NCI-H748 treated with DMSO at 0.1 percent for 48 hours (cell line): ENCODE measurements at places on chromosomes 4 and X.

DNA sequence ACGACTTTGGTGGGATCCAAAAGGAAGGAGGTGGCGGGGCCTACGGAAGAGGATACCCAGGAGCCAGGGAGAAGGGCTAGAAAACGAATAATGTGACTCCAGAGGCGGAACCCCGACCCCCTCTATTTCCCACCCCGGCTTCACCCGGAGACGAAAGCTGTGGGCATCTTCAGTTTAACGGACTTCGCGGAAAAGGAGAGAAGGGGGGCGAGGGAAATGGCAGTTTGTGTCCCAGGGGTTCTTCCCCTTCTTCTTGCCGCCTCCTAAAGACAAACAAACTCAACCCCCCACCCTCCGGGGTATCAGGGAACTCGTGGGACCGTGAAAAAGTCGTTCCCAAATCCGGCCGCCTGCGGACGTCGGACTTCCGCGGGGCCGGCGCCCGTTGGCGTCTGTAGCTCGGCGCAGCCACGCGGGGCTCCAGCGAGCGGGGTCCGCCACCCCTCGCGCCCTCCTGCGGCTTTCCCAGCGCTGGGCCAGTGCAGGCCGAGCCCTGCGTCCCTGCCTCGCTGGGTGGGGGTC lies 3.6 kb upstream of the LEF1 start:
- no peak for DNase-seq

GRCh38 chr4:53123819-53124218 lies 242.0 kb downstream of the SCFD2 start:
- no peak for DNase-seq

DNA sequence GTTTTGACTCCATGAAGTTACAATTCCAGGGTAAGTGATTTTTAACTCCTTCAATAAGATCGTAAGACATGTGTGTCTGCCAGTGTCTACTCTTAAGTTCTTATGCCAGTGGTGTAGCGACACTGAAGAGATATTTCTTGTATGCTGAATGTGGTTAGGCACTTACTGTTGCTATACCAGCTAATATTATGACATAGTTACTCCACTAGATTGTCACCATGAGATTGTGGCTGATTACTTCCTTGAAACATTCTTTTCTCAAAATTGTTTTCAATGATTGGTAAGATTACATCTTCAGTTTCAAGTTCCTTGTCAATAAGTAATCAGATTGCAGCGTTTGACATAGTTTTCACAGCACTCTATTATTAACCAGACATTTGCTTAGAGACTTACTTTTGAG lies 60.6 kb upstream of the PAGE5 start:
- DNase-seq: no peak

GRCh38 chrX:85619962-85620361 lies 240.5 kb upstream of the POF1B start:
- DNase-seq: no peak

DNA sequence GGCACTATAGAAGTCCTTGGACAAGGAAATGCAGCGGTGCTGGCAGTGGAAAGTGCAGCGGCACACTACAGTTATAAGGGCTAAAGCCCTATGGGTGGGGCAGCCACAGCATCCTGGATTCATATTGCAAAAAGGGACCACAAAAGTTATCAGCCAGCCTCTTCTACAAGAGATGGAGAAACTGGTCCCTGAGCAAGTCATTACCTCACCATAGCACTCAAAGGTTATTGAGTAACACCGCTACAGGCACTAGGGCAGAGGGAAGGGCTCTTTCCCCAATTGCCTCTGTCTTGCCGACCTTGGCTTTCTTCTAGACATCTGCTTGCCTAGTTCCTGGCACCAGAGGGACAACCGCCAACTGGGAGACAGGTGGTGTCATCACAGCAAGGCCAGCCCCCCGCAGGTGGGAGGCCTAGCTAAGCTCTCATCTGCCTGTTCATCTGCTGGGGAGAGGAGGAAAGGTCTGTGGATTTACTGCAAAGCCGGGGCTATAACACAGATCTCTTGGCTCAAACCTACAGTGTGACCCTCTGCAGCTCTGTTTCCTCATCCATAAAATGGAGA lies 600.0 kb downstream of the BCOR start:
- DNase-seq: no peak

GRCh38 chrX:65993915-65994460 lies 45.9 kb downstream of the VSIG4 start:
- no peak for DNase-seq

GRCh38 chrX:119062750-119063374 lies 9.9 kb upstream of the CT47C1 start:
- DNase-seq: peak; percentile 63

DNA sequence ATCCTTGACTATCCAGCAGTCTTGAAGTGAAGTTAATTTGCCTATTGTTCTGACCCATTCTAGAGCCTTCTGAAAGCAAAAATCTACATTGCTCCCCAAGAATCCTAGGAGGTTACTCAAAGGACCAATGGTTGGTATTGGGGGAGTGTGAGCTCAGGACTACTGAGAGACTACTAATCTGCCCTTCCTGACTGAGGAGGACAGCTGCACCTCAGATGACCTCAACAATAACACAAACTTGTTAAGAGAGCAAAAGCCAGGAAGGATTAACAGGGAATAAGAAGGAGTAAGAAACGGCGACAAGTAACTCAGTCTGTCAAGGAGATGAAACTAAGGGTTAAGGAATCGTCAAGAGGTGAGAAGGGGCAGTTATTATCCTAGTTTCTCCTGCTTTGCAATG lies 43.4 kb downstream of the IDS start:
- DNase-seq: no peak

- DNase-seq: no peak
These were observed 59.8 kb downstream of the PACRGL start for GRCh38 chr4:20760053-20760452.

DNA sequence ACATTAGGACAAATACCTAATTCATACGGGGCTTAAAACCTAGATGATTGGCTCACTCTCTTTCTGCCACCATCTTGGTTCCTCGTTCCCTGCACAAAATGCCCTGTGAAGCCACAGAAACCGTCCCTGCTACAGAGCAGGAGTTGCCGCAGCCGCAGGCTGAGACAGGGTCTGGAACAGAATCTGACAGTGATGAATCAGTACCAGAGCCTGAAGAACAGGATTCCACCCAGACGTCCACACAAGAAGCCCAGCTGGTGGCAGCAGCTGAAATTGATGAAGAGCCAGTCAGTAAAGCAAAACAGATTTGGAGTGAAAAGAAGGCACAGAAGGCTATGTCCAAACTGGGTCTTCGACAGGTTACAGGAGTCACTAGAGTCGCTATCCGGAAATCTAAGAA lies 34.3 kb downstream of the TRIM61 start:
- DNase-seq: no peak

DNA sequence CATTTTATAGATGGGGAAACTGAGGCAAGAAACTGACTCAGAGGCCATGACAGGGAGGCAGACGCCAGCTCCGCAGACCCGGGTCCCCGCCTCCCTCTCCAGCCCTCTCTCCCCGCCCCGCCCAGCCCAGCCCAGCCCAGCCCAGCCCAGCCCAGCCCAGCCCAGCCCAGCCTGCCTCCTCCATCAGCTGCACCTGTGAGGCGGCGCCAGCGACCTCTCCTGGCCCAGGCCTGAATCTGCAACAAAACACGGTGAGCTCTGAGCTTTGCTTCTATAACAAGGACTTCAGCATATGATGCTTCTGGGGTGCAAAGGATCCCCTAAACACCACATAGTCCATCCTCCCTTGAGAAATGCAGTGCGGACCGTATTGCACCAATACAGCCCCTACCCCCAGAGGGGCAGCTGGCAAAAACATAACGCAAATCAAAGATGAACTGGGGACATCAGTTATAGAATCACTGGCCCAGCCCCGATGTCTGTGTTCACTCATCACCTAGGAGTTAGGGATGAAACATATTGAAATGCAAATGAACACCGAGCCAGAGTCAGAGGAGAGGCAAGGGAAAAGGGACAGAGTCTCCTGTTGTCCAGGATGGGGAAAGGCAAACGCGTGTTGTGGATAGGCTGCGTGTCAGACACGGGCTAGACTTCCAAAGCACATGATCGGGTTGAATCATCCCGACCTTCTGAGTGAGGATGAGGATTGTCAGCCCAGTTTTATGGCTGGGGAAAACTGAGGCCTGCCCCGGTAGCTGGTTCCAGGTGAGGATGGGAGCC lies 216.1 kb upstream of the PSAPL1 start:
- no peak for DNase-seq

GRCh38 chr4:67546004-67546356 lies 677 bp upstream of the CENPC start:
- DNase-seq: peak; percentile 41
